ENCODE measurements at places on chromosomes 6 and 20.

- no peak for DNase-seq
These were observed 99.6 kb downstream of the MAP3K4 start for GRCh38 chr6:161091151-161091550.

GRCh38 chr6:167137881-167138280 lies 15.0 kb downstream of the CCR6 start:
- DNase-seq, result no peak

GRCh38 chr20:60211618-60212463 lies 253.6 kb downstream of the CDH26 start:
- DNase-seq, result no peak

DNA sequence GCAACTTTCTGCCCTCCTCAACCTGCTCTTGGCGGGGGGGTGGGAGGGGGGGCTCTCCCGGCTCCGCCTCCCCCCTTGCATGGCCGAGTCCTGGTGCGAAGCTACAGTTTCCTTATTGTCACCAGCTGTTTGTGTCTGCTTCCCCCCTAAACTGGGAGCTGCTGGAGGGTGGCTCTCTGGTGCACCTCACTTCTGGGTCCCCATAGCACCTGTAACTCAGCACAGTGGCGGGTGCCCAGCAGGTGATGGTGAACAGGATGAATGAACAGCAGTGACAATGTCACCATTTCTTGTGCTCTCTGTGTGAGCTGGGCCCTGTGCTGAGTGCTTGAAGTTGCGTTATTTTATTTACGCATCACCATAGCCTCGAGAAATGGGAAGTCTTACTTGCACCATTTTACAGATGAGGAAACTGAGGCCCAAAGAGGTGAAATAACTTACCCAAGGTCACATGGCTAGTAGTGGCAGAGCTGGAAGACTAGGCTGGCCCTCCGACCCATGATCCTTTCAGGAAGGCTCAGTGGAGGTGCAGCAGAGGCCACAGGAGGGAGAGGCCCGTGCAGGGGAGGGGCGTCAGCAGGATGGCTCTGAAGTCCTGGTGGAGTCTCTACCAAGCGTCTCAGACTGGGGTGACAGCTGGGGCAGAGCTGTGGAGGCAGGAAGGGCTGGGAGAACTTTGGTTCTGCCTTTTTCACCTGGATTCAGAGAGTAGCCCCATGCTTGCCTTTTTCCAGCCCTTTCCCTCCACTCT lies 41.8 kb downstream of the SRC start:
- no peak for DNase-seq

DNA sequence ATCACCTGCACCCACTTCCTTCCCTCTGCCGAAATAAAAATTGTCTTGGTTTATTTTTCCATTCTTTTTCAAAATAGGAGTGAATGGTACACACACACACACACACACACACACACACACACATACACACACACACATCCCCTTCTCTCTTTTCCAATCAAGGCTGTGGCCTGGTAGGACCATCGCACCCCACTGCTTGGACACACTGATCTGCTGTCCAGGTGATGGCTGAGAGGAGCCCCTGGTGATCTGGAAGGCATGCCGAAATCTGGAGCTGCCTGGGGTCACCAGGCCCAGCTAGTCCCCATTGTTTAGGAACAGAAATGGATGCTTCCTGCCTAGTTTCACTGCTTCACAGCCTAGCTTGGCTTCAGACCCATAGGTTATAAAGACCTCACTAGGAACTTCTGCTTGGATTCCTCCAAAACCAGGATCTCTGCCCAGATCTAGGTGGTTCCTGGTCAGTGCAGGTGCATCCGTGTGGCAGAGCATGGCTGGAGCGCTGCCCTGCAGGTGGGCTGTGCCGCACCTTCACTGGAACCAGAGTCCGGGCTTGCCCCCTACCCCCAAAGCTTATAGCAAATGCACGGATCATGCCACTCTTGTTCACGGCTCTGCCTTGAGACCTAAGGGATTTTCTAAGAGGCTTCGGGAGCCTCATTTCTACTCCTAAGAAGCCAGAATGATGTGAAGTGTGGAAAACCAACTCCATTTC lies 42.9 kb upstream of the DACT2 start:
- DNase-seq, result no peak

DNA sequence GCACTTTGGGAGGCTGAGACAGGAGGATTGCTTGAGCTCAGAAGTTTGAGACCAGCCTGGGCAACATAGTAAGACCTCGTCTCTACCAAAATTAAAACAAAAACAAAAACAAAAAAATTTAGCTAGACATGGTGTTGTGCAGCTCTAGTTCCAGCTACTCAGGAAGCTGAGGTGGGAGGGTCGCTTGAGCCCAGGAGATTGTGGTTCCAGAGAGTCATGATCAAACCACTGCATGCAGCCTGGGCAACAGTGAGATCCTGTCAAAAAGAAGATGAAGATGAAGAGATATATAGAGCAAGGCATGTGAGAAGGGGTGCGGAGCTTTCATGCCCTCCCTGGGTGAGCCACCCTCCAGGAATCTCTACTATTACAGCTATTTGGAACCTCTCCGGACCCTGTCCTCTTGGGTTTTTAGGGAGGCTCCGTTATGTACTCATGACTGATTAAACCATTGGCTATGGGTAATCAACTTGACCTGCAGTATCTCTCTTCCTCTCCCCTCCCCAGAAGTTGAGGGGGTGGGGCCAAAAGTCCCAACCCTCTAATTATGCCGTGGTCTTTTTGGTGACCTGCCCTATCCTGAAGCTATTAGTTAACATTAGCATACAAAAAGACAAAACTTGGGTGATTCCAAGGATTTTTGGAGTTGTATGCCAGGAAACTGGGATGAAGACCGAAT lies 9.0 kb downstream of the POLH start:
- DNase-seq, result no peak

GRCh38 chr6:32991972-32992371 lies 17.4 kb downstream of the HLA-DOA start:
- no peak for DNase-seq

- DNase-seq, result no peak
These were observed 9.8 kb downstream of the RAET1E start for GRCh38 chr6:149888093-149888492.

- no peak for DNase-seq
These were observed 22.1 kb downstream of the ABHD12 start for GRCh38 chr20:25368526-25368925.

DNA sequence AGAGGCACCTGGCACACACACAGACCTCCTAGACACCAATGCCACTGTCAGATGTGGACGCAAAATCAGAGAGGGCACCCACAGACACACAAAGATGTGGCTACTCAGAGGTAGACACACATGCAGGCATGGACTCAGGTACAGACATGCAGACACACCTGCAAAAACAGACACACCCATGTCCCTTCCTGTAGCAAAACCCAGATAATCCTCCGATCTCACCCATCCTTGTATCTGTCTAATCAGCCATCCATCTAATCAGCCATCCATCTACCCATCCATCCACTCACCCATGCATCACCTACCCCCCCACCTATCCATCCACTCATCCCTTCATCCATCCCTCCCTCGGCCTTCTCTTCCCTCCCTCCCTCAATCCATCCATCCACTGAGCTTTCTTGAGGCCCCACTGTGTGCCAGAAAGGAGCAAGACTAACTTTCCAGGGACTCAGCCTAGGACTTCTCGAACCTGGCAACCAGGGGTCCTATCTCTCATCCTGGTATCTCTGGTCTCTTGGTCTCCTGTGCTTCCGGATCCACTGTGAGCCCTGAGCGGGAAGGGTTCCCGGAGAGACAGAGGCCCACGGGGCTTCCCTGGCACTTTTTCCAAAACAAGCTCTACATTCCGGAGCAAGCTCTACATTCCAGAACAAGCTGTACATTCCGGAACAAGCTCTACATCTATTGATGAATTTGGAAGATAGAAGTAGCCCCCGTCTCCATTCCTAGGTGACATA lies 1.1 kb upstream of the TGM2 start:
- DNase-seq, result no peak

DNA sequence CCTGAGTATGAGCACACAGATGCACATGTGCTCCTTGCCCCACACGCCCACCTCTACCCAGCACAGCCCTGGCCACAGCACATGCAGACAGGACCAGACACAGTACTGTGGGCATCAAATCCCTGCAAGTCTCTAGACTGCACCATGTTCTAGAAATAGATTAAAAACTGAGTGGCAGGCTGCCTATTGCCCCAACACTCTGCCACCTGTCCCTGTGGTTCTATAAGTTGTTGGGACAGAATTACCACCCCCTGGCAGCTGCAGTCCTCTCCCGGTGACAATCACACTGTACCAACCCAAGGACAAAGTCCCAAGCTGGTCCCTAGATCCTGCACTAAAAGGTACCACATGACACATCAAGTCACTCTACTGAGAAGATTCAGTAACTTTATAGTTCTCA lies 70.2 kb downstream of the B3GAT2 start:
- no peak for DNase-seq

All from stimulated activated CD4-positive, alpha-beta T cell treated with anti-CD3 and anti-CD28 coated beads, Interleukin-15, amount 100 ng/mL, for 1 hour (primary cell).